ENCODE measurements at places on chromosomes 7 and 10.

GRCh38 chr10:61031341-61031740, 87.4 kb upstream of the RHOBTB1 start:
- no peak overlapping the region for H3K27ac ChIP-seq
- no peak for DNase-seq
- H3K4me3 ChIP-seq, result no peak overlapping the region
- H3K36me3 ChIP-seq, result no peaks in the 10 kb centered on the region

GRCh38 chr7:45078125-45078681, 10.6 kb downstream of the NACAD start:
- H3K36me3 ChIP-seq, result peaks cover 30% of the 10 kb centered on the region
- no peak for DNase-seq
- H3K27me3 ChIP-seq, result no peaks in the 10 kb centered on the region
- H3K4me3 ChIP-seq, result no peak overlapping the region
- peaks cover 6% of the 10 kb centered on the region for H3K4me1 ChIP-seq

DNA sequence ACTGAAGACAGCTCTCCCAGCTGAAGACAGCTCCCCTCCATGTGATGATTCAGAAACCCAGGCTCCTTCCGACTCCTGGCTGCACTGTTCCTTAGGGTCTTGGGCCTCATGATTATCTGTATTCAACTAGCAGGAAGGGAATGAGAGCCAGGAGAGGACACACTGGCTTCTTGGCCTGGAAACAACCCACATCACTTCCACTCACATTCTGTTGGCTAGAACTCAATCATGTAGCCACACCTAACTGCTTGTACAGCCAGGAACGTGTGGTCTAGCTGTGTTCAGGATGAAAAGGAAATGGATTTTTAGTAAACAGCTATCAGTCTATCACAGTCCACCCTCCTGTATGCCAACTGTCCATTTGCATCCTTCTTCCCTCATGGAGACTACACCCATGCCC, 30.5 kb upstream of the XPNPEP1 start:
- H3K4me1 ChIP-seq, result peaks cover 3% of the 10 kb centered on the region
- H3K27me3 ChIP-seq, result no peaks in the 10 kb centered on the region
- DNase-seq, result no peak
- H3K27ac ChIP-seq, result no peak overlapping the region
- no peaks in the 10 kb centered on the region for H3K36me3 ChIP-seq
- no peak overlapping the region for H3K4me3 ChIP-seq

DNA sequence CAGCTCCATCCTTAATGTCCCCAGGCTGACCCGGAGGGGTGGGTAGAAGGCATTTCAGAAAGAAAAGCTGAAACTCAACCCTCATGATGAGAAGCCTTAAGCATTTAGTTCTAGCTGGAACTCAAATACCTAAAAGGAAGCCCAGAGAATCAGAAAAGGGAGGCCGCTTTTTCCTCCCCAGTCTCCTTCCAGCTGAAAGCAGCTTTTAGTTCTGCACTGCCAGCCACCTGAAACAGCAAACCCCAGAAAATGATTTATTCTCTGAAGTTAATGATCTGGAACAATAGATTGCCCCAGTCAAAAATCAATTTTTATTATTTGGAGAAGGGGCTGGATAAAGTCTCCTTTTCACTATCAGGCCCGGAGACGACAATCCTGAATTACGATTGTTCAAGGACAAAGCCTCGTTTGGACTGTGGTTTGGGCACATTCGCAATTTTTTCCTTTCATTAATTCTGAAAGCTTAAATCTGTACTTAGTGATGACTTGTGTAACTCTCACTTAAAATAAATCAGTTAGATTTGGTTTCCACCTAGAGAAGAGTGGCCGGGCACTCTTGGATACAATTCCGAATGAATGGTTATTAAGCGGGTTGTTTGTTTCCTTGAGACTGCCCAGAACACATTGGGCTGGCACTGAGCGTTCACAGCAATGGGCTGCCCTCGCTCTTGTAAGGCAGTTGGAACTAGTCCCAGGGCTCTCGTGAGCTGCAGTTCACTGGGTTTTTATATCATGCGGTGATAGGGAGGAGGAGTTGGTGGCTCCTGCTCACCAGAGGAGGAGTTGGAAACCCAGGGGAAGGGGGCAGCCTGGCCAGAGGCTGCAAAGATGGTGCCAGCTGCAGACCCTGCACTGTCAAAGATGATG, 262.2 kb downstream of the CCSER2 start:
- H3K4me3 ChIP-seq, result no peak overlapping the region
- H3K27ac ChIP-seq, result no peak overlapping the region
- no peaks in the 10 kb centered on the region for H3K27me3 ChIP-seq
- no peaks in the 10 kb centered on the region for H3K4me1 ChIP-seq
- no peaks in the 10 kb centered on the region for H3K36me3 ChIP-seq

DNA sequence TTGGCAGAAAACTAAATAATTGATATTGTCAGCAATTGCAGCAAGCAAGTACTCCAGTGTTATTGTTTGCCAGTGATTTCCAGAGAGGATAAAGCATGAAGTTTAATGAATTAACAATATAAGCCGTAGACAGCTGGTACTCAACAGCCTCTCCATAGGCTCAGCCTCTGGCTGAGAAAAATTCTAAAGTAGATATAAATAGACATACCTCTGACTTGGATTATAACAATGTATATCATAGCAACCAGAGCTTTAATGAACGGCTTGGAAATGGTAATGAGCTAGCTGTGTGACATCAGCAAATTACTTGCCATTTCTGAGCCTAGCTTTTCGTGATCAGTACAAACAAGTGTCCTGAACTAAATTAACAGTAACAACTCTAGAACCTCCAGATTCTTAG, 1055.4 kb upstream of the AUTS2 start:
- H3K36me3 ChIP-seq, result no peaks in the 10 kb centered on the region
- H3K27me3 ChIP-seq, result no peaks in the 10 kb centered on the region
- DNase-seq, result no peak
- H3K4me1 ChIP-seq, result no peaks in the 10 kb centered on the region

GRCh38 chr7:159015454-159016410, 128.9 kb downstream of the VIPR2 start:
- no peaks in the 10 kb centered on the region for H3K4me1 ChIP-seq
- H3K4me3 ChIP-seq, result no peak overlapping the region
- no peaks in the 10 kb centered on the region for H3K36me3 ChIP-seq
- no peak overlapping the region for H3K27ac ChIP-seq
- DNase-seq, result no peak

DNA sequence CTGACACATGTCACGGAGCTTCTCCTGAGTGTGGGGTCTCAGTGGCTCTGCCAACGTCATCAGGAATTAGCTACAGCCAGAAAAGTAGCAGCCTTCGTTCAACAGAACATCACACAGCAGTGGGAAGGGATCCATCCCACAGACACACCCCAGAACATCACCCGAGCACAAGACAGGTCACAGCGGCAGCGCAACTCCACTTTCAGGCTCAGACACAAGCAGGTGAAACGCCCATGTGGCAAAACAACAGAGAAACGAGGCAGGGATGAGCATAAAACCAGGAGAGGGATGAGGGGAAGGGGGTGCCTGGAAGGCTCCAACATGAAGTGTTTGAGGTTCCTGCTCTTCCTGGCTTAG, 44.8 kb downstream of the CAMK2B start:
- H3K27ac ChIP-seq, result no peak overlapping the region
- no peaks in the 10 kb centered on the region for H3K27me3 ChIP-seq
- no peak for DNase-seq
- H3K4me3 ChIP-seq, result no peak overlapping the region

GRCh38 chr10:96646751-96647166, 59.9 kb upstream of the TM9SF3 start:
- no peak for DNase-seq
- no peaks in the 10 kb centered on the region for H3K27me3 ChIP-seq
- H3K4me1 ChIP-seq, result peaks cover 50% of the 10 kb centered on the region
- H3K27ac ChIP-seq, result no peak overlapping the region
- H3K36me3 ChIP-seq, result peaks cover 18% of the 10 kb centered on the region

DNA sequence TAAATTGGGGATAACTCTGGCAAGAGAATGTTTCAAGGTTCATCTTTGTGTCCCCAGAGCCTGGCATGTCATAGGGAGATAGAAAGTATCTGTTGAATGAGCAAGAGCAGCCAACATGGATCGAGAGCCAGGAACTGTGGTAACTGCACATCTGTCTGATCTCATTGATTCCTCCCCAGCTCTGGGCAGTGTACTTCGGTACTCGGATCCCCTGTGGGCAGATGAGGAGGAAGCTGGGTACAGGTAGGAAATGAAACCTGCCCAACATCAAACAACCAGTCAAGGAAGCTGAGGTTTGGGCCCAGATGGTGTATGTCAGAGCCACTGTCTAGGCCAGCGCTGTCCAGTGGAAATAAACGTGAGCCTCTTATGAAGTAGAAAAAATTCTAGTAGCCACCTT, 76.4 kb downstream of the GRK5 start:
- peak; percentile 54 for DNase-seq
- H3K4me1 ChIP-seq, result peaks cover 60% of the 10 kb centered on the region
- H3K4me3 ChIP-seq, result peak overlapping the region; percentile 32
- H3K27ac ChIP-seq, result peak overlapping the region; percentile 72
- H3K27me3 ChIP-seq, result no peaks in the 10 kb centered on the region

- no peak for DNase-seq
- no peak overlapping the region for H3K4me3 ChIP-seq
- H3K4me1 ChIP-seq, result peaks cover 5% of the 10 kb centered on the region
- no peaks in the 10 kb centered on the region for H3K27me3 ChIP-seq
- no peaks in the 10 kb centered on the region for H3K36me3 ChIP-seq
Observed at GRCh38 chr7:1555046-1555812, 776 bp downstream of the TMEM184A start.

GRCh38 chr7:150903606-150904005, 51.3 kb downstream of the AOC1 start:
- no peak overlapping the region for H3K4me3 ChIP-seq
- H3K27me3 ChIP-seq, result peaks cover 65% of the 10 kb centered on the region
- H3K4me1 ChIP-seq, result peaks cover under 1% of the 10 kb centered on the region
- no peak for DNase-seq

DNA sequence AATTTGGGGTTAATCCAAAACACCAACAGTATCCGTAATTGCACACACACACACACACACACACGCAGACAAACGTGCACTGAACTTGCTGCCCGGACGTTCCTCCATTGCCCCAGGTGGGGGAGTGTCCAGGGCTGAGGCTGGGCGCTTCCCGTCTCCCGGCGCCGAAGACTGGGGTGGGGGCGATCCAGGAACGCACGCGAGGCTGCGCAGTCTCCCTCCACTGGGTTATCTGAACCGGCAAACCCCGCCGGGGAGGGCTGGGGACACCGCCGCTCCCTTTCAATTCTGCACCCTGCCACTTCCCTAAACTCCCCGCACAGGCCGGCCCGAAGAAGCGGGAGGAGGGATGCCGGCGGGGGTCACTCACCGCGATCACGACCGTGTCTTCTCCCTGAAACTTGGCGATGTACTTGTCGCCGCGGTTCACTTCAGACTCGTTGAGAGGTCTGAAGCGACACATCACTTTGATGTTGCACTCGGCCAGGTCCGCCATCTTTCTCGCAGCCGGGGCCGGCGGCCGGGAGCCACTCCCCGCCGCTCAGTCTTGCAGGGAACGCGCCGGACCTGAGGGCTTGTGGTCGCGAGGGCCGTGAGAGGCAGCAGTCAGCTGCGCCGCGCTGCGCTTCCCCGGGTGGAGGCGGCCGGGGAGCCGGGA, 618 bp downstream of the KIF5B start:
- H3K27ac ChIP-seq, result peak overlapping the region; percentile 97
- peaks cover 46% of the 10 kb centered on the region for H3K4me1 ChIP-seq
- H3K27me3 ChIP-seq, result no peaks in the 10 kb centered on the region
- peak; percentile 64 for DNase-seq

DNA sequence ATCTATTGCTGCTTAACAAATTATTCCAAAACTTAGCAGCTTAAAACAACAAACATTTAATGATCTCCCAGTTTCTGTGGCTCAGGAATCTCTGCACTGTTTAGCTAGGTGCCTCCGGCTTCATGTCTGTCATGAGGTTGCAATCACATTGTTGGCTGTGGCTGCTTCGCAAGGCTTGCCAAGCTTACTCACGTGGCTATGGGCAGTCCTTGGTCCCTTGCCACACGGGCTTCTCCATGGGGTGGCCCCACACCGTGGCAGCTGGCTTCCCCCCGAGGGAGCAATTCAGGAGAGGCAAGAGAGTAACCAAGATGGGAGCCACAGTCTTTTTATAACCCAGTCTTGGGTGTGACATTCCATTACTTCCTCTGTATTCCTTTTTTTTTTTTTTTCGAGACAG, 67.4 kb downstream of the NEURL1 start:
- DNase-seq, result no peak
- H3K27me3 ChIP-seq, result peaks cover 19% of the 10 kb centered on the region
- H3K36me3 ChIP-seq, result no peaks in the 10 kb centered on the region
- H3K4me3 ChIP-seq, result no peak overlapping the region
- H3K27ac ChIP-seq, result no peak overlapping the region

GRCh38 chr7:70416986-70417655, 714.8 kb upstream of the GALNT17 start:
- H3K4me3 ChIP-seq, result no peak overlapping the region
- H3K36me3 ChIP-seq, result no peaks in the 10 kb centered on the region
- no peaks in the 10 kb centered on the region for H3K27me3 ChIP-seq

- no peaks in the 10 kb centered on the region for H3K27me3 ChIP-seq
- DNase-seq, result no peak
- no peaks in the 10 kb centered on the region for H3K36me3 ChIP-seq
- H3K4me3 ChIP-seq, result no peak overlapping the region
- H3K27ac ChIP-seq, result no peak overlapping the region
Observed at GRCh38 chr10:93319896-93320295, 162.2 kb downstream of the MYOF start.

DNA sequence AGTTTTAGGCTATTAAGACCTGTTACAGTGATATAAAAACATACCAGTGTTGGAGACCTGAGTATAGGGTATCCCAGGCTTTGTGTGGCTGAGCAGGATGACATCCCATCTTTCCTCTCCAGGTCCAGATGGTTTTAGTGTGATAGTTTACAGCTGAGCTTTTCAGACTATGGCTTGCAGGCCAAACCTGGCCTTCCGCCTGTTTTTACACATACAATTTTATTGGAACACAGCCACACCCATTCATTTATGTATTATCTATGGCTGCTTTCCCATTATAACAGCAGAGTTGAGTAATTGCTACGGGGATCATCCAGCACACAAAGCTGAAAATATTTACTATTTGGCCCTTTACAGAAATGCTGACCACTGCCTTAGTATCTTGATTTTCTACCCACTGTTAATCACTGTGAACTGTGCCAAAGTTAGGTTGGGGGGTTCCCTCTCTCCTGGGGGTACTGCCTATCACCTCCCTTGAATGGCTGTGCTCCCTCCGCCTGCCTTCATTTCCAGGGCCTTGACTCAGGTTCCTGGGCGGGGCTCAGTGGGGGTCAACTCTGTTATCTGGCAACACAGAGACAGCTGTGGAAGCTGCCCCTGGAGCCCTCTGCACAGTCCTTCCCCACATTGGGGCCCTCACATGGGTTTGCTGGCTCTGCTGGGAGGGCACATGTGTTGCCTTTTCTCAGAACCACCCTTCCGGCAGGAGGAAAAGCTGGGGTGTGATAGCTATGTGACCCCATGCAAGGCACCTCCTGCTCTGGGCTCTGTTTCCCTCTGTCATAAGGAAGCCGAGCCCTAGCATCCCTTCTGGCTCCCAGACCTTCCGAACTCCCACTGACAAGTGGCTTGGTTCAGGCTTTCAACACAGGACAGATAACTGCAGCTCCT, 40.3 kb upstream of the SH2D4B start:
- peak overlapping the region; percentile 64 for H3K4me3 ChIP-seq
- H3K36me3 ChIP-seq, result peaks cover 80% of the 10 kb centered on the region
- no peaks in the 10 kb centered on the region for H3K27me3 ChIP-seq
- peak overlapping the region; percentile 90 for H3K27ac ChIP-seq
- peaks cover 96% of the 10 kb centered on the region for H3K4me1 ChIP-seq

GRCh38 chr10:124025660-124026588, 67.5 kb downstream of the CHST15 start:
- peaks cover 11% of the 10 kb centered on the region for H3K4me1 ChIP-seq
- peaks cover 2% of the 10 kb centered on the region for H3K27me3 ChIP-seq
- no peaks in the 10 kb centered on the region for H3K36me3 ChIP-seq
- H3K4me3 ChIP-seq, result no peak overlapping the region
- H3K27ac ChIP-seq, result no peak overlapping the region
- no peak for DNase-seq
